Omental fat pad (tissue), 4 donors: ENCODE measurements at places on chromosomes 7 and 10. TPM values are rescaled to one million over a fixed set of nuclear protein-coding genes. Genes with fewer than 3 reads are reported as not detected.

GNAT3 gene
- total RNA-seq, result not detected

OR2A5 gene
- total RNA-seq, result not detected

ZNF33A gene
- total RNA-seq, result 17.2 TPM

TAC1 gene
- 1.4 TPM for total RNA-seq

GPNMB gene
- total RNA-seq, result 294 TPM

GRCh38 chr10:83222832-83223742 lies 916.2 kb upstream of the GHITM start:
- DNase-seq, result no peak

GRCh38 chr10:34655286-34656170 lies 159.6 kb downstream of the PARD3 start:
- DNase-seq, result no peak

DNA sequence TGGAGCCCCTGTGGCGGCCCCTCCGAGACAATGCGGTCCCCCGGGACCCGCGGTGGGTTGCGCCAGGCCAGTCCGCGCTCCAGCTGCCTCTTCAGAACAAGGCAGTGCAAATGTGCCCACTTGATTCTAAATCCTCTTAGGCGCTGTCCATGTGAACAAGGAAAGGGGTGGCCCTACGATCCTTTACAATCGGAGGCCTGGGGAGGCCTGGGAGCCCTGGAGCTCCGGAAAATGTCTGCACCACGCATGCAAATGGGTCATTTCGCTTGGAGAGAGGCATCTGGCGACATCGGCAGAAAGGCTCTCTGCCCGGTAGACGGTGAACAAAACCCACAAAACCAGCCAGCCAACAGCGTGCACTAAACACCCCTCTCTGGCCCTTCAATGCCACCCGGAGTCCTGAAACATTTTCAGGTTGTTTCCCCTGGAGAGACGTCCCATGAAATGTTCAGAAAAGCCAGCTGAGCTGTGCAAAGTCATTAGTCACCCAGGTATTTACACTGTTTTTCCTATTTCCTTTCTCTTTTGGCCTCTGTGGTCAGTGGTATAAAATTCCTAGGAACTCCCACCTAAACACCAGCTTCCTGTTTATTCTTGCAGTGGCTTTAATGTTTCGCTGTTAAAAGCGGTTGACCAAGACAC lies 102.8 kb upstream of the ZNF438 start:
- no peak for DNase-seq

DNA sequence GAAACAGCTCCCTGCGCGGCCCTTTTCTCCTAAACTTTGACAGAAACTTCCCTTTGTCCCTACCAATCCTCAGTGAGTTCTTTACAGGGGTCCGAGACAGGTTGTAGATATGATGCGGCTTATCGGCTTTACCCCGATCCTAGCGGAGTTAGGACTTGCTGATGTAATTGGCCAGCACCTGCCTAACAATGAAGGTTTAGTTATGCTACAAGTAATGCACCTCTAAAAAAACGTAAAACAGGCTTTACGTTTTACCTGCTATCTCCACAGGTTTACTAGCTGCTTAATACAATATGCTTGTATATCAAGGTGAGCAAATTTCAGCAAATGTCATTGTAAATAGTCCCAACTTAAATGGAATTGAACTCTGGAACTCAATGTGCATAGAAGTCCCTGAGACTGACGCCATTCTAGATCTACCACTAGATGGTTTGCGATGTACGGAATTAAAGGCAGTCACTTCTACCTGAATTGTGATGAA lies 697 bp upstream of the SNX13 start:
- DNase-seq, result no peak

- DNase-seq, result no peak
Measured at GRCh38 chr10:77416311-77417135, 221.1 kb downstream of the KCNMA1 start.

- DNase-seq, result no peak
Measured at GRCh38 chr10:124132876-124133275, 39.5 kb upstream of the CHST15 start.

DNA sequence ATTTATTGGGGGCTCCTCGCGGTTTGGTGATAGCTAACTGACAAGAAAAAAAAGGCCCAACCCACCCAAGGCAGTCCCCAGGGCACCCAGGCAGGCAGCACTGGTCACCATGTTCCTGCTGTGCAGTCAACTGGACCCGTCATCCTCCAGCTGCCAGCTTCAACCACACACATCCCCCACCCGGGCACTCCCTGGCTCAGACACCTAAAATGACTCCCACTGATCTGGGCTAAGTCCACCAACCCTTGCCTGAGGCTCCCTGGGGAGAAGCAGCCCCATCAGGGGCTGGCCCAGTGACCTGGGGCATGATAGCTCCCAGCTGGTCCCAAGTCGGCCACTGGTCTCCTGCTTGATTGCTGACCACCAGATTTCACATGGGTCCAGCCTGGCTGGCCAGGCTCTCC lies 161.8 kb downstream of the NRF1 start:
- DNase-seq, result no peak

- DNase-seq, result no peak
Measured at GRCh38 chr7:106552645-106553445, 108.1 kb downstream of the CCDC71L start.

- no peak for DNase-seq
Measured at GRCh38 chr10:48205918-48206317, 68.6 kb downstream of the FRMPD2 start.
